ENCODE measurements at places on chromosomes 13 and 19.
A peak's percentile ranks its signal among the peaks of the same experiment; 100 is the strongest.

- DNase-seq, result no peak
These were observed 37.3 kb upstream of the ZNF536 start for GRCh38 chr19:30334841-30335240.

DNA sequence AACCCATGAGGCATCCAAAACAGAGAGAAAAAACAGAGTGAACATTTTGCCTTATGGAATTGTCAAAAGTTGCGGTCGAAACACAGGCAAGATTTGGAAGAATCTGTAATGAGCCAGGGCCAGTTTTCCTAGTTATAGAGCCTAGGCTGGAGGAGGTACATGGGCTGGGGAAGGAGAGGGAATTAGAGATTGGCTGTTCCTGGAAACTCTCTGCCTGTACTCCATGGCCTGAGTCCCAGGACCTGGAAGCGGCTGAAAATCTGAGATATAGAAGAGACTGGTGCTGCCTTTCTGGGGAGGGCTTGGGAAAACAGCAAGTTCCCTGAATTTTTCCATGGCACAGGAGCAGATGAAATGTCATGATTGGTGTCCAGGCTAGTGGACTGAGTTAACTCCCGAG lies 122.8 kb upstream of the KLF12 start:
- no peak for DNase-seq

GRCh38 chr13:84946192-84946591 lies 853.0 kb downstream of the SLITRK6 start:
- no peak for DNase-seq

DNA sequence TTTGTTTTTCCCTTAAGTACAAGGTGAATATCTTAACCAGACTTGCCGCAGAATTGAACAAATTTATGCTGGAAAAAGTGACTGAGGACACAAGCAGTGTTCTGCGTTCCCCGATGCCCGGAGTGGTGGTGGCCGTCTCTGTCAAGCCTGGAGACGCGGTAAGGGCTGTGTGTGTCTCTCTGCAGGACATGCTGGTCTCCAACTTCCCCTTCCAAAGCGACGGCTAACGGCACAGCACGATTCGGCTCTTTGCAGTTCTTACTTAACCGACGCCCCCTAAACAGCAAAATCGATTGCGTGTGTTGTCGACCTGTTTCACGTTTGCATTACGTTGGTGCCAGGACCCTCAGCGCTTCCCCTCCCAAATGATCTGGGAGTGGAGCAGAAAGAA lies 73.2 kb downstream of the GGACT start:
- no peak for DNase-seq

- no peak for DNase-seq
These were observed 312.1 kb upstream of the PCDH20 start for GRCh38 chr13:61727767-61728166.

- DNase-seq, result no peak
These were observed 1.3 kb upstream of the CEACAM3 start for GRCh38 chr19:41795031-41795461.

- DNase-seq, result peak; percentile 92
These were observed at the start of gene ZNF235 for GRCh38 chr19:44304659-44305193. Gene ZNF235 (minus strand): TSS chr19:44305025. CDS start chr19:44303404, 1,621 bp downstream.

- no peak for DNase-seq
These were observed 80.4 kb upstream of the ZNF420 start for GRCh38 chr19:36997843-36998235.

DNA sequence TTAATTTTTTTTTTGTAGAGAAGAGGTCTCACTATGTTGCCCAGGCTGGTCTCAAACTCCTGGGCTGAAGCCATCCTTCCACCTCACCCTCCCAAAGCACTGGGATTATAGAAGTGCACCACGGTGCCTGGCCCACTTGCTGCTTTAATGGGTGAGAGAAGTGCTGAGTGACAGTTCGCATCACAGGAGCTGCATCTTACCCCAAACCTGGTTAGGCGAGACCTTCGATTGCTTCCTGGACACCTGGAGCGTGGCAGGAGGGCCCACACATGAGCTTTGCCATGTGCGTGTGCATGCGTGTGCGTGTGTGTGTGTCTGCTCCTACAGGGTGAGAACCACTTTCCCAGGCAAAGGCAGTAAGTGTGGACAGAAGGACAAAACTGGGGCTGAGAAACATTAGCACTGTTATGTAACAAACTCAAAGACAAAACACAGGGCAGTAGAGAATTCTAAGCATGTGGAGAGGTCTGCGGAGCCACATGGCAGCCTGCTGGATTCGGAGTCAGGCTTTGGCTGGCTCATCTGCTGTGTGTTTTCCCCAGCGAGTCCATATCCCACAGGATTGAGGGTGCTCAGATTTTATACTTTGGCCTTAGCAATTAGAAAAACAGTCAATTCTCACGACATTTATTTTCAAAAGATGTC lies 11.7 kb upstream of the MTIF3 start:
- no peak for DNase-seq

DNA sequence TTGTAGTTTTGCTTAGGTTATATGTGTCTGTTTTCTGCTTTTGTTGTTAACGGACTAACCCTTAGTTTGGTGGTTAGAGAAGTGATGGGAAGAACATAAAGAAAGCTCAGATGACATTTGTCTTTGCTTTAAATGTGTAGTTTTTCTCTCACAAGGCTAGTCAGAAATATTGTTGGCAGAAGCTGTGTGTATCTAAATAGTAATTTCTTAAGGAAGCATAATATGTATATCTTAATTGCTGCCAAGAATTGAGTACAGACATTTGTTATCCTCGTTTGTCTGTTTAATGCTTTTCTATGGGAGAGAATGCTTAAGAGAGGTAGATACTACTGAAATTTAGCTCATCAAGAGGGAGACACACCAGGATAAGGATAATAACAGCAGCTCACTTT lies 2.7 kb downstream of the RGCC start:
- DNase-seq, result no peak

- no peak for DNase-seq
These were observed 125.0 kb downstream of the STK24 start for GRCh38 chr13:98451676-98452470.

- no peak for DNase-seq
These were observed 16.2 kb upstream of the IFT88 start for GRCh38 chr13:20550799-20551198.

- DNase-seq, result no peak
These were observed 15.6 kb upstream of the LHFPL6 start for GRCh38 chr13:39618561-39618960.

GRCh38 chr13:31452525-31452924 lies 252.8 kb downstream of the B3GLCT start:
- no peak for DNase-seq

- no peak for DNase-seq
These were observed 14.8 kb downstream of the PNPLA6 start for GRCh38 chr19:7550169-7550770.

DNA sequence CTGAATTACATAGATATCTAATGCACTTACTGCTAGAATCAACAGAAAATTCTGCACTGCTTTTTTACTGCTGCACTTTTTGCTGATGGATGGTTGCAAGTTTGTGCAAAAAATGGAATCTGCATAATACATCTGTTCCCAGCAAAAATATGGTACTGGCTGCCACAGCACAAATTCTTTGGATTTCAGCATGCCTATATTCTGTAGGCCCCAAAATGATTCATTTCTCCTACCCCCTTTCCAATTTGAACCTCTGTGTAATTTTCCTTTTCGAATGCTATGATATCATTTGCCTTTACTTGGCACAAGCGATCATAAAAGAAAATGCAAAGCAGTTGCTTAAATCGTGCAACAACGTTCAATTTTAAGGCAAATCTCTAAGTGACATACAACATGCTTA lies 524.2 kb upstream of the NBEA start:
- DNase-seq, result no peak

DNA sequence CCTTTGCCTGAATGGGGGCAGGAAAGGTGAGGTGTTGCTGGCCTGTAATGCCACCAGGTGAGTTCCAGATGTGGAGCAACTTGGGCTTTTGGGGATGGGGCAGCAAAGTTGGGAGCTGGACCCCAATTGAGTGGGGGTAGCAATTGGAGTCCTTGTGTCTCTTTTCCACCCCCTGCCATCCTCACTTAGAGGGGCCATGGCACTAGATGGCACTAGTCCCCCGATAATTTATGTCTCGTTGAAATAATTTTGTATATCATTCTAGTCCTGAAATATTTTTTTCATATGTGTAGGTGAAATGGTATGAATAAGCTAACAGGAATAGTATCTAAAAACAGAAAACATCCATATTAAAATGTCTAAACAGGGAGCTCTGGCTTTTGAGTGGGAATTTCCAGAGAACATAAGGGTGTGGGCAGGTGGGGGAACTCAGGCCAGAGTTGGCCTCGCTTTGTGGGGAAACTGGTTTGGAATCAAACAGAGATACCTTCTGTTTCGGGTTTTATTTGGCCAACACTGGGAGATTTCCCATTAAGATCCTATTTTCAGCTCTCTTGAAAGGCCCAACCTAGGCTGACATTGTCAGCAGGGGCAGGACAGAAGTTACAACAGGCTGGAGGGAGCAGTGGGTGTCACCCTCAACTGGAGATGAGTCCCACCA lies 3.4 kb downstream of the ZNF576 start:
- DNase-seq, result no peak

GRCh38 chr13:110307767-110308655 lies 927 bp downstream of the COL4A2 start:
- DNase-seq, result no peak

DNA sequence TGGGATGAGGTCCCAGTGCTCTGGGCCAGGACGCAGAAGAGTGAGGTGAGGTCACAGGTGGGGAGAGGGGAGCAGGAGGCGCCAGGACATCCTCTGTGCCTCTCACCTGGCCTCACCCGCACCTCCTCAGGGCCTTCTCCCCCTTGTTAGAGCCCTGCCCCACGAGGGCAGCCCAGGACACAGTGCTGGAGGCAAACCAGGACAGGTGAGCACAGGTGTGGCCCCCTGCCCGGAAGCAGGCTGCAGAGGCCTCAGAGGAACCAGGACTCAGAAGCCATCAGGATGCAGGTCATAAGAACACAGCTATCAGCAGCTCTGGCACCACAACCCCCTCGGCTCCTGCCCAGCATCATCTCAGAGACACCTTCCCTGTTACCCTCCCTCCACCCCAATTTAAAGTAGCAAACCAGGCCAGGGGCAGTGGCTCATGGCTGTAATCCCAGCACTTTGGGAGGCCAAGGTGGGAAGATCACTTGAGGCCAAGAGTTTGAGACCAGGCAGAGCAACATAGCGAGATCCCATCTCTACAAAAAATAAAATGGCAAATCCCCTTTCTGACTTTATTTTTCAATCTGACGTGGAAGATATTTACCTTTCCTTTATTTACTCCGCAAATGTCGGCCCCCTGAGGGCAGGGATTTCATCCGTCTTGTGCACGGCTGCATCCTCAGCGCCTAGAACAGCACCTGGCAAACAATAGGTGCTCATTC lies at the start of gene CEACAM16:
Gene CEACAM16, plus strand, starts transcription at position 660 of the 710 bp plus-strand sequence. CDS start 2,306 bp downstream, outside the sequence.
- DNase-seq, result no peak

- DNase-seq, result no peak
These were observed 175.6 kb upstream of the SLITRK6 start for GRCh38 chr13:85974608-85975366.

GRCh38 chr13:77544758-77545338 lies 9.3 kb downstream of the SCEL start:
- DNase-seq, result no peak

DNA sequence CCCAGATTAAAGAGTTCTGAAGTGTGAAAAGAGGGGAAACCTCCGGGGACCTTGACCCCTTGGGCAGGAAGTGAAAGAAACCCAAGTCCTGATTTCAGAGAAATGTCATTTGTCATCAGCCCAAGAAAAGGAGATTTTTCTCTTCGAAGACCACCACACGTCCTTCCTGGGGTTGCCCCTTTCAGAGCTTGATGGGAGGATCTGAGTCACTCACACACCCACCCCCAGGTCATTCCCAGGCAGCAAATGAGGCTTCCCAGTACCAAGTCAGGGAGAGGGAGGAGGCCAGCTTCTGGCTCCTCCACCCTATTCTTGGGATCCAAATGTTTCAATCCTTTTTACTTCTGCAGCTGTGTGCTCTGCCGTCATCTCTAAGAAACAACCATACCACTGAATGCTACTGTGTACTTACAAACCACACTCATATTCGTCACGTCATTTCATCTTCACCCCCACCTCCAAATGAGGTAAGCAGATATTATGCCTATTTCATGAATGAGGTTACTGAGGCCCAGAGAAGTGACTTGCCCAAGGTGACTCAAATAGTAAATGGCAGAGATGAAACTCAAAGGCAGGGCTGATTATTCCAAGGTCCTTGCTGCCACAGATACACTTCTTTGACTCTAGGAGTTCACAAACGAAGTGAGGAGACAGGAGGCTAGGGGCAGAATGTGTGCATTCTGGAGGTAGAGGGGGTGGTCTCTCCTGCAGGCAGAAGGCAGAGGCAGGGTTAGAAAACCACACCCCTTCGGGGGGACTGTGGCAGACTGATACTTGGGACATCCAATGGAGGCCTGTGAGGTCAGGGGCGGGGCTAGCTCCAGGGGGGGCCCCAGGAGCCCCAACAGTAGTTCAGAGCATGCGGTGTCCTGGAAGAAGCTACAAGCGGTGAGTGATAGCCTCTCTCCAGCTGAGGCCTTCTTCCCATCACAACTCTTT lies 5.0 kb upstream of the KMT2B start:
- DNase-seq, result no peak

GRCh38 chr19:55350620-55351315 lies 3.8 kb downstream of the COX6B2 start:
- DNase-seq, result no peak

GRCh38 chr19:41994994-41995958 lies 1.2 kb upstream of the ATP1A3 start:
- DNase-seq, result no peak

GRCh38 chr19:38284422-38284821 lies 19.6 kb upstream of the C19orf33 start:
- no peak for DNase-seq

- no peak for DNase-seq
These were observed 200.4 kb downstream of the KLF12 start for GRCh38 chr13:73933795-73934194.

DNA sequence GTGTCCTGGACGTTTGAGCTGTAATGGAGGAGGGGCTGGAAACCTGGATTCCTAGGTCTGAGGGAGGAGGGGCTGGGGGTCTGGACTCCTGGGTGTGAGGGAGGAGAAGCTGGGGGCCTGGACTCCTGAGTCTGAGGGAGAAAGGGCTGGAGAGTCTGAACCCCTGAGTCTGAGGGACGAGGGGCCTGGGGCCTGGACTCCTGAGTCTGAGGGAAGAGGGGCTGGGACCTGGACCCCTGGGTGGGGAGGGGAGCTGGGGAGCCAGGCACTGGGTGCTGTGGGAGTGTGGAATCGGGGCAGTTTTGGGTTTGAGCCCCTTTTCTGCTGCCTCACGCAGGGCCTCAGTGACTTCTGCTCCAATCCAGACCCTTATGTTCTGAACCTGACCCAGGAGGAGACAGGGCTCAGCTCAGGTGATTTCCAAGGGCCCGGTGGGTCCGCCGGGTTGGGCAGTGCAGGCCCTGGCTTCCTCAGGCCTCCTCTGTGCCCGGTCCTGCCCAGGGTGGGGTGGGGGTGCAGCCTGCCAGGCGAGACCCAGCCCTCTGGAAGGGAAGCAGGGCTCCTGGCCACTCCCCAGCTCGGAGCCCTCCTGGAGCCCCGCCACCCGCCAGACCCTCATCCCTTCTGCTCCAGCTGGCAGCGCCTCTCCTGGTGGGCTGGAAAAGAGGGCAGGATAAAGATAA lies 14.4 kb downstream of the TTYH1 start:
- no peak for DNase-seq

GRCh38 chr13:46179491-46179908 lies 2.5 kb downstream of the LCP1 start:
- DNase-seq, result no peak

Measured in AG09319 (cell line).